Neural progenitor cell (in vitro differentiated cells): ENCODE measurements at places on chromosomes 4 and X. TPM values are rescaled to one million over a fixed set of nuclear protein-coding genes. Genes with fewer than 3 reads are reported as not detected.
A peak's percentile ranks its signal among the peaks of the same experiment; 100 is the strongest.

GRCh38 chr4:23382879-23383278 is 507.0 kb downstream of the PPARGC1A start:
- H3K4me1 ChIP-seq: no peaks in the 10 kb centered on the region
- no peak overlapping the region for H3K27ac ChIP-seq
- H3K4me3 ChIP-seq: no peak overlapping the region
- DNase-seq: no peak
- no peaks in the 10 kb centered on the region for H3K27me3 ChIP-seq

GRCh38 chr4:65943076-65943475 is 272.8 kb upstream of the EPHA5 start:
- peak; percentile 83 for DNase-seq
- no peak overlapping the region for H3K27ac ChIP-seq
- no peaks in the 10 kb centered on the region for H3K27me3 ChIP-seq
- H3K4me3 ChIP-seq: no peak overlapping the region
- H3K4me1 ChIP-seq: peaks cover 11% of the 10 kb centered on the region

DNA sequence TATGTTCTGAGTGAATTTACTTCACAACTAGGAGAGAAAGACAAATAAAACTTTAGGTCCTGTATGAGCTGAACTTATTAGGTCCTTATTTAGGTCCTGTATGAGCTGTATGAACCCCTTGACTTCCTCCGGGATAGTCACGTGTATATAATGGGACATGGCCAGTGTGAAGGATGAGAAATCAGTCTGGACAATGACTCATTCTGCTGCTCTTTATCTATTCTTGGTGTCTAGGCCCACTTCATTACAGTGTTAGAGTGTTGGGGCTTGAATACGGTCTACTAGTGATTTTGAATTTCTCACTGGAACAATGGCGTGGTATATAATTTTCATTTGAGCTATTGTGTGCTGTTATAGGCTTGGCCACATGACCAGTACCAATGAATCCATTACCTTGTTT is 21.9 kb downstream of the STK26 start:
- H3K4me1 ChIP-seq: peaks cover 23% of the 10 kb centered on the region
- H3K36me3 ChIP-seq: no peaks in the 10 kb centered on the region
- no peak overlapping the region for H3K27ac ChIP-seq
- no peak for DNase-seq

- peak; percentile 80 for DNase-seq
- peaks cover 23% of the 10 kb centered on the region for H3K27me3 ChIP-seq
- H3K4me3 ChIP-seq: no peak overlapping the region
- H3K4me1 ChIP-seq: peaks cover 26% of the 10 kb centered on the region
- H3K36me3 ChIP-seq: no peaks in the 10 kb centered on the region
Measured at GRCh38 chr4:105208561-105208960, 61.9 kb downstream of the TET2 start.

DNA sequence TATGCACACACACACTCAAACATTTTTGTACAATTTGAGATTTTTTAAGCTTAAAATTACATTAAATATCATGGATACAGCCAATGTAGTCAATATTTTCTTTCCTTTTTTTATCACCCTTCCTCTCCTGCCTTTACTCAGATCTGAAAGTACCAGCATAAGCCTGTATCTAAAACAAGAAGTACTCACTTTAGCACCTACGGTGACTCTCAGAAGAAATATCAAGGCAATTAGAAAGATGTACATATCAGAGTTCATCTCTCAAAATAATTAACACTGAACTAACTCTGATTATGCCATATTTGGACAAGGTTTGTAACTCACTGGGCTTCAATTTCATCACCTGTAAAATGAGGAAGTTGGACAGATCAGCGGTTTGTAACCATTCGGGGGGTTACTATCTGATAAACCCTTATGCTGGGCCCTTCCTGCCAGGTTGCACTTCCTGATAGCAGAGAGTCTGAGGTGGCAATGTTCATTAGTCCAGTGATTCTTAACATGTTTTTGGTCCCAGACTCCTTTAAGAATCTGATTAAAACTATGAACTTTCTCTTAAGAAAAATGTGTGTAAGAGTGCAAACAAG is 5.7 kb upstream of the GPR174 start:
- DNase-seq: no peak
- H3K4me1 ChIP-seq: no peaks in the 10 kb centered on the region
- H3K27me3 ChIP-seq: no peaks in the 10 kb centered on the region
- H3K36me3 ChIP-seq: peaks cover 4% of the 10 kb centered on the region
- no peak overlapping the region for H3K4me3 ChIP-seq

GRCh38 chr4:17490575-17491059 is 21.3 kb downstream of the QDPR start:
- no peak for DNase-seq
- H3K36me3 ChIP-seq: no peaks in the 10 kb centered on the region
- H3K4me3 ChIP-seq: no peak overlapping the region
- no peaks in the 10 kb centered on the region for H3K27me3 ChIP-seq

DNA sequence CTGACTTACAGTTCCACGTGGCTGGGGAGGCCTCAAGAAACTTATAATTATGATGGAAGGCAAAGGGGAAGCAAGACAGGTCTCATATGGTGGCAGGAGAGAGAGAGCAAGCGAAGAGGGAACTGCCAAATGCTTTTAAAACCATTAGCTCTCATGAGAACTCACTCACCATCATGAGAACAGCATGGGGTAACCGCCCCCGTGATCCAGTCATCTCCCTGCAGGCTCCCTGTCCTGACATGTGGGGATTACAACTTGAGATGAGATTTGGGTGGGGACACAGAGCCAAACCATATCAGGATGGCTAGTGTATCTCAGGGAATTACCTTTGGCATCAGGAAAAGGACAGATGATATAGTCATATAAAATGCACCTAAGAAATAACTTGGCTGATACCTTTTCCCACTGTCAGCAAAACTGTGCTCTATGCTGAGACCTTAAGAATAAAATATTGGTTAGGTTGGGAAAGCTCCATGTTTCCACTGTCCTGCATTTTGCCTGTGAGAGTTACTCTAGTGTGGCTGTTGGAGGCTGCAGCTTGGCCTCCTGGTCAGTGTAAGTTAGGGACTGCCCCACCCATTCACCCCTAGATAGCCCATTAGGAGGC is 110.3 kb downstream of the UCHL1 start:
- H3K36me3 ChIP-seq: no peaks in the 10 kb centered on the region
- H3K27ac ChIP-seq: no peak overlapping the region
- no peak overlapping the region for H3K4me3 ChIP-seq
- peaks cover 29% of the 10 kb centered on the region for H3K4me1 ChIP-seq

DNA sequence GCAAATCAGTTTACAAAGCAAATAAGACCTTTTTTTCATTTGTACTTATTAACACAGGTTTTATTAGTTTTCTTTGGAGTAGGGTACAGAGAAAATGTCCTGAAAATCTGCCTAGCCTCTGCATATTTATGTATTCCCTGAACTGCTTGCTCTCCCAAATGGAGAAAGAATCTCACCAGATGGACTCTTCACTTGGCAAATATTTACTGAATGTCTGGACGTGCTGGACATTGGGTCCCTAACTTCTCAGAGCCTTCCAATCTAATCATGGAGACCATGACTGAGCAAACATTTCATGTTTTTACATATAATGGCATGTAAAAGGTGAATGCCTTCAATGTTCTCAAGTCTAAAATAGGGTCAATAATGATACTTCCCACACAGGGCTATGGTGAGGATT is 126.0 kb downstream of the CHRDL1 start:
- no peak overlapping the region for H3K27ac ChIP-seq
- no peaks in the 10 kb centered on the region for H3K27me3 ChIP-seq
- H3K4me1 ChIP-seq: peaks cover 15% of the 10 kb centered on the region

The CXCL3 gene
- 1.5 and 2.0 TPM in 2 replicates for total RNA-seq

DNA sequence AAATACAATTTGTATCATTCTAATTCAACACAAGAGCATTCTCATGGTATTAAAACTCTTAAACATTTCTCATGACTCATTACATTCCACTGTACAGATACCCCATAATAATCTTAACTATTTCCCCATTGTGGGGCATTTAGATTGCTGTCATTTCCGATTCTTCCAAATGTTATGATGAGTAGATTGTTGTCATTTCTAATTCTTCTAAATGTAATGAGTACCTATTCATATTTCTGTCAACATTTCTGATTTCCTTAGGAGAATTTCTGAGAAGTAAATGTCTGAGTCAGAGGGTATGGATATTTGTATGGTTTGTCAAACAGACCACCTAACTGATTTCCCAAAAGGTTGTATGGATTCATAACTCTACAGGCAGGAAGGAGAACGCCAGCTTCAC is 8.3 kb downstream of the S100G start:
- DNase-seq: no peak
- H3K27me3 ChIP-seq: no peaks in the 10 kb centered on the region
- H3K4me3 ChIP-seq: no peak overlapping the region
- peaks cover 5% of the 10 kb centered on the region for H3K36me3 ChIP-seq

The WNK3 gene
- 36.1 and 50.2 TPM in 2 replicates for total RNA-seq

- no peak for DNase-seq
- H3K4me3 ChIP-seq: no peak overlapping the region
- no peaks in the 10 kb centered on the region for H3K36me3 ChIP-seq
Measured at GRCh38 chrX:95903975-95904374, 780.7 kb upstream of the DIAPH2 start.

- no peaks in the 10 kb centered on the region for H3K36me3 ChIP-seq
- H3K4me3 ChIP-seq: no peak overlapping the region
- H3K27me3 ChIP-seq: no peaks in the 10 kb centered on the region
- H3K27ac ChIP-seq: no peak overlapping the region
- H3K4me1 ChIP-seq: peaks cover 3% of the 10 kb centered on the region
Measured at GRCh38 chrX:118211891-118212816, 95.5 kb upstream of the KLHL13 start.

DNA sequence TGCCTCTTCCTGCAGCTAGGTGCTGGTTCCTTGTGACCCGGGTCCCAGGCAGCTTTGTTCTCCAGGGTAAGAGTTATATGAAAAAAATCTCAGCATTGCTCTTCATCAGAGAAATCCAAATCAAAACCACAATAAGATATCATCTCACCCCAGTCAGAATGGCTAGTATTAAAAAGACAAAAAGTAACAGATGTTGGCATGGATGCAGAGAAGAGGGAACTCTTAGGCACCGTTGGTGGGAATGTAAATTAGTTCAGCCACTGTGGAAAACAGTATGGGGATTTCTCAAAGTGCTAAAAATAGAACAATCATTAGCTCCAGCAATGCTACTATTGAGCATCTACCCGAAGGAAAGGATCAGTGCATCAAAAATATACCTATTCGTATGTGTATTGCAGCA is 61.5 kb downstream of the SORCS2 start:
- DNase-seq: no peak
- H3K4me3 ChIP-seq: no peak overlapping the region
- no peaks in the 10 kb centered on the region for H3K36me3 ChIP-seq
- no peaks in the 10 kb centered on the region for H3K27me3 ChIP-seq
- peaks cover 12% of the 10 kb centered on the region for H3K4me1 ChIP-seq
